ENCODE measurements at places on chromosomes 5 and 9.

DNA sequence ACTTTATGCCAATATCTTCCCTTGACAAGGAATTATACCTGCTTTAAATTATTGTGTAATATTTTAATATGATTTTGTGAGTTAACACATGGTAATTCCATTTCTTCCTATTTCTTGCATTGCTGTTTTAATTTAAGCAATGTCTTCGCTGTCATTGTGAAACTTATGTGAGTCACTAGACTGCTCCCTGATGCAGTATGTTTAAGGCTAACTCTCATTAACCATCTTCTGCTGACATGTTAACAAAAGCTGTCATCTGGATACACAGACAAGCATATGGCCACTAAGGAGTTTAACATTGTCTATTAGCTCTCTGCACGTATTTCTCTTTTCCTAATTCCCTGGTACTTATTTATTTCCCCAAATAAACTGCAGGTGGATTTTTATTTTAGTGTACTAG is 980.8 kb upstream of the CTNND2 start:
- DNase-seq, result no peak

GRCh38 chr5:156427315-156427714 is 100.4 kb downstream of the SGCD start:
- DNase-seq, result no peak

- DNase-seq, result no peak
Observed at GRCh38 chr5:65808251-65808741, 86.3 kb downstream of the NLN start.

DNA sequence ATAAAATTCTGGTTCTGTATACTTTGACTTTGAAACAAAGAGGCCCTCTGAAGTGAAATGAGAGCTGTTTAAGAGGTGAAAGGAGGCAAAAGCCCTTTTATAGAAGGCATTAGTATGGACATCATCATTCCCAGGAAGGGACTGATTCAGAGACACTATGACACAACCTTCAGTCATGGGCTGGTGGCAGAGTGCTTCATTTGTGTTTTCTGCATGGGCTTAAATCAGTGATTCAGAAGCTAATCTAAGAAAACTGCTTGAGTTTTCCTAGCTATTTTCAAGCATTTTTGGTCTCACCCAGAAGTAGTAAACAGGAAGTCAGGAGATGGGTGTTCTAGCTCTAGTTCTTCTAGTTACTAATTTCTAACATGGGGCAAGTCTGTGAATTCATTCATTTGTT is 288.9 kb downstream of the TRPM3 start:
- DNase-seq, result no peak

DNA sequence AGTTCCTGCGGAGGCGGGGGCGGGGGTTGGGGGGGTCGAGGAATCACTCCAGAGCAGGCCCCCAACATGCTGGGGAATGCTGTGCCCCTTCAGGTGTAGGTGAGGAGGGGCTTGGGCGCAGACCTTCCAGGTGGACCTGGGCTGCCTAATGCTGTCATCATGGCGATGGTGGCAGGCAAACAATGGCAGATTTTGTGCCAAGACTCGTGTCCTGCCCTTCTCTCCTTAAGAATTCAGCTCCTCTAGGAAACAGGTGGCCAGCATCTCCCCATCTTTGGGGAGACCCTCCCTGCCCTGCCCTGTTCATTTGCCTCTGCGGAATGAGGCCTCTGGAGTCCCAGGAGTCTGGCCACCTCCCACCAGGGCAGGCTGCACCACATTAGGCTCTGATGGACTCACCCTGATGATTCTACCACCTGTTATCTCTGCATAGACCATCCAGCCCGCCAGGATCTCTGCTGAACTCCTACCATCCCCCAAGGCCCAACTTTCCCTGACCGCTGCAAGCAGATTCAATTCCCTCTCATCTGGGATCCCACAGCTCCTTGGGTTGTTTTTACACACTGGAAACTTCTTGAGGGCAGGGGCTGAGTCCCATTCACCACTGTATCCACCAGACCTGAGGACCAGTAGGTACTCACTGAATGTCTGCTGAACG is 10.9 kb upstream of the SLC25A51 start:
- DNase-seq, result no peak

DNA sequence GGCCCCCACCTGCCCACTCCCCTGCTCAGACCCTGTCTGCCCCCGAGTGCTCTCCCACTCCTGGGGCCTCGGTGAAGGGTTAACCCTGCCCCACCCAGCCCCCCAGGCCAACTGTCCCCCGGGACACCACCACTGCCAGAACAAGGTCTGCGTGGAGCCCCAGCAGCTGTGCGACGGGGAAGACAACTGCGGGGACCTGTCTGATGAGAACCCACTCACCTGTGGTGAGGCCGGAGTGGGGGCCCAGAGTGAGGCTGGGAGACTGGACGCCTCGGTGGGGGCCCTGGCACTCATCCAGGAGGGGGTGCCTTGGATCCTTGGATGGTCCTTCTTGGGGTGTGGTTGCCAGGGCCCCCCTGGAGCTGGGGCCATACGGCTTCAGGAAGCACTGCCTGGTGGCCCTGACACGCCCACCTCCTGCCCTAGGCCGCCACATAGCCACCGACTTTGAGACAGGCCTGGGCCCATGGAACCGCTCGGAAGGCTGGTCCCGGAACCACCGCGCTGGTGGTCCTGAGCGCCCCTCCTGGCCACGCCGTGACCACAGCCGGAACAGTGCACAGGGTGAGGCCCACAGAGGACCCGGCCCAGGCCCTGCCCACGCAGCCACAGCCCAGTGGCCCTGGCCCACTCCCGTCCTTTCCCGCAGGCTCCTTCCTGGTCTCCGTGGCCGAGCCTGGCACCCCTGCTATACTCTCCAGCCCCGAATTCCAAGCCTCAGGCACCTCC is 2.1 kb downstream of the MAMDC4 start:
- DNase-seq, result no peak

GRCh38 chr5:55763746-55764420 is 26.0 kb downstream of the DDX4 start:
- DNase-seq, result no peak

GRCh38 chr5:119439140-119439631 is 13.1 kb upstream of the HSD17B4 start:
- no peak for DNase-seq

DNA sequence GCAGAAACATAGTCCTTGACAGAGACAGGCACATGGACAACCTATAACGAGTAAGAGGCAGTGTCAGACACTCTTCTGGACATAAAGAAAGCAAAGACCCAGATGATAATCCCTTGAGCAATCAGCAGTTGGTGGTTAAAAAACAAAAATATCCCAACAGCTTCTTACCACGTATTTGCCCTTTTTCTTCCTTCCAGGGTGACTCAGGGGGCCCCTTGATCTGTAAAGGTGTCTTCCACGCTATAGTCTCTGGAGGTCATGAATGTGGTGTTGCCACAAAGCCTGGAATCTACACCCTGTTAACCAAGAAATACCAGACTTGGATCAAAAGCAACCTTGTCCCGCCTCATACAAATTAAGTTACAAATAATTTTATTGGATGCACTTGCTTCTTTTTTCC is 9.5 kb downstream of the GZMK start:
- DNase-seq, result no peak

- no peak for DNase-seq
Observed at GRCh38 chr5:89582768-89583339, 699.9 kb upstream of the MEF2C start.

GRCh38 chr9:118929287-118929686 is 439.9 kb downstream of the BRINP1 start:
- no peak for DNase-seq

GRCh38 chr9:4507306-4508130 is 17.2 kb downstream of the SLC1A1 start:
- DNase-seq, result no peak

- no peak for DNase-seq
Observed at GRCh38 chr5:56455417-56455816, 222.3 kb upstream of the ANKRD55 start.
